ENCODE measurements at places on chromosomes 4 and X. TPM values are rescaled to one million over a fixed set of nuclear protein-coding genes. Genes with fewer than 3 reads are reported as not detected.
A peak's percentile ranks its signal among the peaks of the same experiment; 100 is the strongest.

DNA sequence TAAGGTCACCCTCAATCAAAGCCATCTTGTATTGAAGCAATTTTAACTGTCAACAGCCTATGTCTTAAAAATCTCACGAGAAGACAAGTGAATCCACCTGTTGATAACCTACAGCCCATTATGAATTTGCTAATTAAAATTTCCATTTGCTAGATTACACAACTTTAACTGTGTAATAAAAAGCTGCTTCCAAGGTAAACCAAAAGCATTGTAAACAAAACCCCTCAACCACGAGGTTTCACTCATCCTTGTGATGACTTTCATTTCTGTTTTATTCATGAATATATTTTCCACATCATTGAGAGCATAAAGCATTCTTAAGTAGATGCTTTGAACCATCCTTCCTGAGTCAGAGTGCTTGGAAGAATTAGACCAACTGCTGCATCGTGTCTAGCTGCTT is 217.5 kb upstream of the GYPA start:
- no peak for DNase-seq
- no peaks in the 10 kb centered on the region for H3K4me1 ChIP-seq
- H3K27me3 ChIP-seq, result peaks cover 3% of the 10 kb centered on the region
- no peaks in the 10 kb centered on the region for H3K36me3 ChIP-seq

DNA sequence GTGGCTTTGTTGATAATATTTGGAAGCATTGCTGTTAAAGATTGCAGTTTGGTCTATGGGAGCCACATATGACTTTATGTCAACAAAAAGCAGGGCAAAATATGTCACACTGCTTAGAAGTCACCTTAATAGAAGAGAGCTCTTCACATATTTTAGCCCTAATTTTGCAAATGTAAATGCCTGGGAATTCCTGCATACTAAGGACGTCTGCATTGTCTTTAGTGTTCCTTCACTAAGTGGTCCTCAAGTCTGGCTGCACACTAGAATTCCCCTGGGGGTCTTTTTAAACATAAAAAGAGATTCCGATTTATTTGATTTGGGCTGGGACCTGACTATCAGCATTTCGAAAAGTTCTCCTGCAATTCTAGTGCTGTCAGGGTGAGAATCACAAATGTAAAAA is 495.1 kb upstream of the FAM241A start:
- no peaks in the 10 kb centered on the region for H3K4me1 ChIP-seq
- no peaks in the 10 kb centered on the region for H3K27me3 ChIP-seq
- no peaks in the 10 kb centered on the region for H3K36me3 ChIP-seq

- no peak for DNase-seq
- no peaks in the 10 kb centered on the region for H3K27me3 ChIP-seq
- H3K4me3 ChIP-seq, result no peak overlapping the region
- H3K36me3 ChIP-seq, result no peaks in the 10 kb centered on the region
These were observed 10.4 kb downstream of the PRDM8 start for GRCh38 chr4:80207664-80208063.

- peaks cover 4% of the 10 kb centered on the region for H3K27me3 ChIP-seq
- H3K4me1 ChIP-seq, result peaks cover 5% of the 10 kb centered on the region
- H3K36me3 ChIP-seq, result no peaks in the 10 kb centered on the region
- H3K4me3 ChIP-seq, result no peak overlapping the region
- DNase-seq, result peak; percentile 1
These were observed 181.1 kb downstream of the LARP7 start for GRCh38 chr4:112817933-112818593.

- no peak for DNase-seq
- no peaks in the 10 kb centered on the region for H3K27me3 ChIP-seq
- H3K36me3 ChIP-seq, result no peaks in the 10 kb centered on the region
These were observed 57.0 kb upstream of the MSN start for GRCh38 chrX:65610481-65610880.

GRCh38 chr4:73976716-73977115 is 5.1 kb downstream of the PF4 start:
- no peak overlapping the region for H3K4me3 ChIP-seq
- H3K27me3 ChIP-seq, result no peaks in the 10 kb centered on the region
- DNase-seq, result no peak
- H3K36me3 ChIP-seq, result no peaks in the 10 kb centered on the region

- no peak overlapping the region for H3K4me3 ChIP-seq
- H3K4me1 ChIP-seq, result no peaks in the 10 kb centered on the region
- H3K27ac ChIP-seq, result no peak overlapping the region
- H3K27me3 ChIP-seq, result no peaks in the 10 kb centered on the region
- DNase-seq, result no peak
- H3K36me3 ChIP-seq, result no peaks in the 10 kb centered on the region
These were observed 67.6 kb downstream of the ARFIP1 start for GRCh38 chr4:152847376-152847775.

DNA sequence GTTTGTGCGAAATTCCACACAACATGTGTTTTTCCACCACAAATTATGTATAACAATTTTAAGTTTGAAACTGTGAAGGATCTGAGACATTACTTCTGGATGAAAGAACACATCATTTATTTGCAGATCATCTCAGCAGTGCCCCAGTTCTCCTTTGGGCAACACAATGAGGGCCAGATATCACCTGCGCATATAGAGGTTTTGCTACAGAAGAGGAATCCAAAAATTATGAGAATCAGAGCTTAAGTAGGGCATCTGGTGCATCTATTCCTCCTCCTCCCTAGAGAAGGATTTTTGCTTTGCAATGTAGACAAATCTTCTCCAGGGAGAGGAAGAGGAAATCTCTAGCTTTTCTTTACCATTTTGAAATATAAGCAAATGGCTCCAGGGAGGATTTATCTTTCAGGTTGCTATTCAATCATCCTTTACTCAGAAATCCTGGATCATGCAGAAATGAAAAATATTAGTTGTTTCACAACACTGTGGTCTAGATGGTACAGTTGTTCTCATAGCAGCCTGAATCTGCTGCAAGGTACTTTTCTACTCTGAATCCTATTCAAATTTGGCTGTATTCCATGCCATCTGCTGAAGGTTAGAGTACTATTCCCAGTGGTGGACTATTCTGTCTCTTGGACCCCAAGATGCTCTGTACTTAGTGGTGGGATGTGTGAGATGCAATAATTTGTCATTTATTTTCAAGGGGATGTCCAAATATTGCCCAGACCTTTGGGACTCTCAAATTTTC is 132.1 kb downstream of the SNCA start:
- no peak overlapping the region for H3K4me3 ChIP-seq
- no peak for DNase-seq
- H3K36me3 ChIP-seq, result no peaks in the 10 kb centered on the region
- H3K4me1 ChIP-seq, result no peaks in the 10 kb centered on the region
- H3K27ac ChIP-seq, result no peak overlapping the region
- no peaks in the 10 kb centered on the region for H3K27me3 ChIP-seq

DNA sequence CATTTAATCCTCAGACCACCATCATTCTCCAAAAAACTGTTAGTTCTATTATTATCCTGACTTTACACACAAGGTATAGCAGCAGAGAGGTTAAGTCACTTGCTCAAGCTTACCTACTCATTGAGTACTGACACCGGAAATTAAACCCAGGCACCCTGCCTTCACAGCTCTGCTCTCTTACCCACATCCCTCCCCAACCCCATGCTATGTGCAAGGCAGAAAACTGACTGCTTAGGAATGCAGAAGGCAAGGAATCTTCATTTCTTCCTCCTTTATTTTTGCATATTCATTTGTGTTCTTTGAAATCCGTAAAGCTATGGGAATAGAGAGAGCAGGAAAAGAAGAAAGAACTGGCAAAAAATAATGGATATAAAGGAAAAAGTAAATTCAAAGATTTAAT is 261.8 kb downstream of the PAPSS1 start:
- H3K27ac ChIP-seq, result no peak overlapping the region
- no peaks in the 10 kb centered on the region for H3K36me3 ChIP-seq
- H3K4me3 ChIP-seq, result no peak overlapping the region
- H3K4me1 ChIP-seq, result no peaks in the 10 kb centered on the region
- no peaks in the 10 kb centered on the region for H3K27me3 ChIP-seq
- no peak for DNase-seq

DNA sequence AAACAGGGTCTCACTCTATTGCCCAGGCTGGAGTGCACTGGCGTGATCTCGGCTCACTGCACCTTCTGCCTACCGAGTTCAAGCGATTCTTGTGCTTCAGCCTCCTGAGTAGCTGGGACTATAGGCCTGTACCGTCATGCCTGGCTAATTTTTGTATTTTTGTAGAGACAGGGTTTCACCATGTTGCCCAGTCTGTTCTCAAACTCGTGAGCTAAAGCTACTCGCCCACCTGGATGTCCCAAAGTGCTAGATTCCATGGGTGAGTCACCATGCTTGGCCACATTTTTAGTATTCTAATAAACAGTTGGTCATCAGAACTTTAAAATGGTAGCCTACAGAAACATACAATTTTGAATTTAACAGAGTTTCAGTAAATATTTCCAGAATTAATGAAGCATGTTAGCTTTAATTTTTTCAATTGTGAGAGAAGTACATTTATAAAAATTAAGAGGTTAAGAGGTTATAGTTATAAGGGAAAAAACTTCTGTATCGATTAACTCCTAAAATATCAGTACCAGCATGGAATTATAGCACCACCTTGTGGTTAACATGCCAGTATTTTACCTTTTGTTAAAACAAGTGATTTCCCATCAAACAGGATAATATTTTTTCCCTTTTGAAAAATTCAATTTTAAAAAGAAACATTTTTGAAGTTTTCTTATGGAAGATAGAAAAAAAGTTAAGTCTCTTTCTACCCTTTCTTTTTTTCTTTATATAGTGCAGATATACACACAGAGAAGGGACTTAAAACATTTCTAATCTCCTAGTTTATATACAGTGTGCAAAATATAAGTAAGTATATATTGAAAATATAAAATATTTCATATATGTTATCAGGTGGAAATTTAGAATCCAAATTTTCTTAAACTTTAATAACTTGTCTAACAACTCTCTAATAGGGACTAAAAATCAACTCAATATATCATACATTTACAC is 35.4 kb downstream of the CEP44 start:
- H3K27me3 ChIP-seq, result no peaks in the 10 kb centered on the region
- H3K4me1 ChIP-seq, result no peaks in the 10 kb centered on the region
- peaks cover 12% of the 10 kb centered on the region for H3K36me3 ChIP-seq
- no peak overlapping the region for H3K4me3 ChIP-seq
- no peak overlapping the region for H3K27ac ChIP-seq
- DNase-seq, result no peak

ARX gene
- total RNA-seq, result not detected

GC gene
- total RNA-seq, result not detected

BCORL1 gene
- total RNA-seq, result 3.4 TPM

FRMPD3 gene
- total RNA-seq, result 0.06 TPM

NLGN4X gene
- 0.08 TPM for total RNA-seq

SLC9B2 gene
- 21.1 TPM for total RNA-seq

Measured in CD4-positive, alpha-beta T cell (primary cell).